ENCODE measurements at places on chromosomes 5 and 9. TPM values are rescaled to one million over a fixed set of nuclear protein-coding genes. Genes with fewer than 3 reads are reported as not detected.

Gene UIMC1
- total RNA-seq = 43.0 TPM

DNA sequence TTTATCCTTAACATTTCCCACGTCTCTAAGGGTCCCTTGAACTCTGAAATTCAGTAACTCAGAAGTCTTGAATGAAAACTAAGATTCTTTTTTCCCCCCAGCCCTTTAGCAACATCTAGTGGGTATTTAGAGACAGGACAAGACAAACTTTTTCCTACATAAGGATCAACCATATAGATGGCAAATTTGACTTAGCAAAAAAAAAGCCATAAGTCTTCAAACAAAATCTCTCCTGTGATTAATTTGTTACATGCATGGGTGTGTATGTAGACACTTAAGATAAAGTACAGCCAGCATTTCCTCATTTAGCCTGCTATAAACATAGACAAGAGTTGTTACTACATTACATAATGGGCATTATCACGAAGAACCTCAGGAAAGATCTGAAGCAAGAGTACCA is 29.1 kb upstream of the ANKRD31 start:
- no peak for ATAC-seq

Gene ISL1
- total RNA-seq = not detected

DNA sequence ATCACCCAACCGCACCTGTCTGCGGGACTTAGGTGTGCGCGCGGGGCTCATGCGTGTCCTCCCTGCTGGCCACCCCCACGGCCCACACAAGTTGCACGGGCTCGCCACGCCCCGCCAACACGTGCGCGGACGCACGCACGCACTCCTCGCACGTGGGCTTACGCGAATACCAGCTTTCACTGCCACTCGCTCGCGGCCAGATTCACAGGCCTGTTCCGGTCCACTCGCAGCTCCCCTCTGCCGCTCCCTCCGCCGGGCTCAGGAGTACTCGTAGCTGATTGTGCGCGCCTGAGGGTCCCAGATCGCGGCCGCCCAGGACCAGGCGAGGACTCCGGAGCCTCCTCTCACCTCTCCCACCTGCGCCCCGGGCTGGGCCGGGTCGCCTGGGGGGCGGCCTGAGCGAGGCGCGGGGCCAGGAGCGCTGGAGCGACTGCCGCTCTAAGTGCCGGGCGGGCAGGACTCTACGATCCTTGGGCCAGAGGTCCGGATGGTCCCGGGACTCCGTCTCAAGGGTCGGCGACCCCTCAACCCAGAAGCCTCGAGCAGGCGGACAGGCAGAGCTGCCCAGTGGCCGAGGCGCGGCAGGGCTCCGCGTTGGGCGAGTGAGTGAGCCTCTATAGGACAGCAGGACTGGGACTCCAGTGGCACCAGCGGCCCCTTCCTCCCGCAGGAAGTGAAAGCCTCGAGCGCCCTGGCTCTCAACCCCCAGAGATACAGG is 3.4 kb downstream of the PCDHGC5 start:
- ATAC-seq = peak; percentile 49

DNA sequence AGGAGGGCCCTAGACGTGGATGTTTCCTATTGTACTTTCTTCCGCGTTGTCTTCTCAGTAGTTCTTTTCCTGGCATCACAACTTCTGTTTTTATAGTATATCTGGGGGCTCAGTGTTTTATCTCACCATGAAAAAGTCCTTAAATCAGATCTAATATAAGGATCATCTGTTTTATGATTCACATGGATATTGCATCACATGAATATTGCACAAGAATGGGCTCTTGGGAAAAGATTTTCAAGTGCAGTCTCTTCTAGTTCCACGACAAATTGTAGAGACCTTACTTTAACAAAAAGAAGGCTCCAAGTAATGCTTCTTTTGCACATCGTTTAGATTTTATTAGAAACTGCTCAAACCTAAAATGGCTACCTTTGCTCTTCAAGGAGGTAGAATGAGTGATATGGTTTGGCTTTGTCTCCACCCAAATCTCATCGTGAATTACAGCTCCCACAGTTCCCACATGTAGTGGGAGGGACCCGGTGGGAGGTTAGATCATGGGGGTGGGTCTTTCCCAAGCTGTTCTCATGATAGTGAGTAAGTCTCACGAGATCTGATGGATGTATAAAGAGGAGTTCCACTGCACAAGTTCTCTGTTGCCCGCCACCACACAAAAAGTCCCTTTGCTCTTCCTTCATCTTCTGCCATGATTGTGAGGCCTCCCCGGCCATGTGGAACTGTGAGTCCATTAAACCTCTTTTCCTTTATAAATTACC is 53.7 kb upstream of the FAM120A start:
- no peak for ATAC-seq

- no peak for ATAC-seq
These were observed 575.2 kb upstream of the ZNF608 start for GRCh38 chr5:125321654-125322053.

DNA sequence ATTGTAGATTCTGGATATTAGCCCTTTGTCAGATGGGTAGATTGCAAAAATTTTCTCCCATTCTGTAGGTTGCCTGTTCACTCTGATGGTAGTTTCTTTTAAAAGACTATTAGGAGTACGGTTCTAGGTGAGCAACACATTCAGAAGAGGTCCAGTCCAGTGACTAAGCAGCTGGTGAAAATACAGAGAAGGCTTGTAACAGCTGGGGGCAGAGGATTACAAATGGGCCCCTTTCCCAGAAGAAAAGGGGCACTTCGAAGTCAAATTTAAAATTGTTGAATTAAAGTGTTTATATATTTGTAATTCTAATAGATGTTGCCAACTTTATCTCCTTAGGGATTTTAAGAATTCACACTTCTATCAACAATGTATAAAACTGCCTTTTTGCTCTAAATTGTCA is 720.5 kb downstream of the TLE4 start:
- ATAC-seq = no peak

DNA sequence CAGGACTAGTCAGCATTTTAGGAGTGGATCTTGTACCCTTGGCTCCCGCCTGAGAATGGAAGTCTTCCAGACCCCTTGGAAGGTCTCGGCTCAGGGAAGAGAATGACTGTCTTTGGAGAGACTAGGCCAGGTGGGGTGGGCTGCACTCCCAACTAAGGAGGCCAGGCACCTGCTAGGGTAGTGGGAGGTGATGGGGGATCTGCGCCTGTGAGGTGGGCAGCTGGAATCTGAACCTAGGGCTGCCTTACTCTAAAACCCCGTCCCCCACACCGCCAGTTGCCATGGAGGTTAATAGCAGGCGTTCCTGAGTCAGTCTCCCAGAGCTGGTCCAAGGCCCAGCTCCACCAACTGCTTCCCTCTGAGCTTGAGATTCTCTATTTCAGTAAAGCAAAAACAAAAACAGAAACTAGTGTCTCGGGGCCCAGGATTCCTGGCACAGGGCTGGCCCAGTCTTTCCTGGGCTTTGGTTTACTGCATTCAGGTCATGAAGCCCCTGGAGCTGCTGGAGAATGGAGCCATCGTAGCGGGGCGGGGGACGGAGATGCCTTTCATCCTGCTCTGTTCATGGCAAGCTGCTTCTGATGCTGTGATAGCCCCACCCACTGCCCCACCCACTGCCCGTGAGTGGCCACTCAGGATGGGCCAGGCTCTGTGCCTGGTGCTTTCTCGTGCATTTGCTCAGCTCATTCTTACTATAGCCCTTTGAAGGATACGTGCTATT is 57.5 kb downstream of the DAB2IP start:
- ATAC-seq = no peak

- ATAC-seq = no peak
These were observed 85.6 kb upstream of the GHR start for GRCh38 chr5:42337607-42338006.

Gene CCDC183
- total RNA-seq = 2.1 TPM

DNA sequence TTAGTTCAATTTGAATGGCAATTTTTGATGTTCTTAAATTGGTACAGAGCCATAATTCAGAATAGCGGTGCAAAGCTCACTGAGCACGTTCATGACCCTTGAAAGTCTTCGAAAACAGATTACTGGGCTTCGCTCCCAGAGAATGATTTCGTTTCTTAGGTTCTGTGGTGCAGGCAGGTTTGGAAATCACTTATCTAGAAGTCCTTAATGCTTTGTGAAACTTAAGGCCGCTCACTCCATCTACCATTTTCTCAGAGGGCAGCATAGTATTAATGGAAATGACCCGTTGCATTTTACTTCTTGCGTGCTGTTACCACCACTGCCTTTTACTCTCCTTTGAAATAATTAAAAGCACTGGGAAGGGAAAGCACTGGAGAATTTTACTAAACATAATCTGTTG is 2.9 kb upstream of the MAT2B start:
- no peak for ATAC-seq

GRCh38 chr5:115229606-115230005 is 33.1 kb downstream of the PGGT1B start:
- no peak for ATAC-seq
